Body of pancreas (tissue), 4 donors: ENCODE measurements at places on chromosomes 12 and 14. TPM values are rescaled to one million over a fixed set of nuclear protein-coding genes. Genes with fewer than 3 reads are reported as not detected.

DNA sequence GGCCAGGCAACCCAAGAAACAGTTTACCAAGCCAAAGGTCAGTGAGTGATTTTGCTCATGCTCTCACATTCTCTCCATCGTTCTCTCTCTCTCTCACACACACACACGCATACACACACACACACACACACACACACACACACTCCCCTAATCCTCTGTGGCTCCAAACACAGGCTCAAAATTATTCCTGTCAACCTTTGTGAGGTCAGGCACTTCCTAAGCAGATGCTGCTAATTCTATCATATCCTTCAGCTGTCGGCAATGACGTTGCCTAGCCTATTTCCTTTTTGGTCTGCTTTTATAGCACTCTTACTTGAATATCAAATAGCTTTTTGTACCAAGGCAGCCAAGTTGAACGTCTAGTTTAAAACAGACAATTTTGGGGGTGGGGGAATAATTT is 98.9 kb upstream of the EGLN3 start:
- no peak for DNase-seq

- no peak for DNase-seq
Measured at GRCh38 chr12:18552829-18553228, 185.0 kb downstream of the PLCZ1 start.

GRCh38 chr12:54409267-54409666 is 9.8 kb downstream of the ITGA5 start:
- no peak for DNase-seq

GRCh38 chr14:53325176-53325806 is 172.2 kb upstream of the DDHD1 start:
- no peak for DNase-seq

GRCh38 chr12:78683031-78683430 is 181.5 kb upstream of the SYT1 start:
- no peak for DNase-seq

- no peak for DNase-seq
Measured at GRCh38 chr12:132170637-132171292, 26.5 kb downstream of the NOC4L start.

DNA sequence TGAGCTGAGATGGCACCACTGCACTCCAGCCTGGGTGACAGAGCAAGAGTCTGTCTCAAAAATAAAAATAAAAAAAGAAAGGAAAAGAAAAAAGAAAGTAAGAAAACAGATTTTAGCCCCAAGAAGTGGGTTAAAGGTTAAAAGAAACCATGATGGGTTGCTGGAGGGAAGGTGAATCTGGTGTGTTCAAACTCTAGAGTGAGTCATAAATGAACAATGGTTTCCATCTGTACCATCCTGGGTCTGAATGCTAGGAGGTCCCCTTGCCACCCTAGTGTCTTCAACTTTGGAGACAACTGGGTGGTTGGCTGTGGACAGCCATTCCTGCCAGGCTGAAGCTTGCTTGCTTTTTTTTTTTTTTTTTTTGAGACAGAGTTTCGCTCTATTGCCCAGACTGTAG is 1.6 kb upstream of the RPS26 start:
- DNase-seq, result no peak

GRCh38 chr12:57483466-57483865 is 3.8 kb upstream of the ARHGAP9 start:
- no peak for DNase-seq

- DNase-seq, result no peak
Measured at GRCh38 chr14:28744126-28744525, 22.5 kb upstream of the FOXG1 start.

- no peak for DNase-seq
Measured at GRCh38 chr12:50642035-50642451, 121.9 kb upstream of the ATF1 start.

- DNase-seq, result no peak
Measured at GRCh38 chr12:116537101-116537904, 21.9 kb upstream of the MAP1LC3B2 start.

DNA sequence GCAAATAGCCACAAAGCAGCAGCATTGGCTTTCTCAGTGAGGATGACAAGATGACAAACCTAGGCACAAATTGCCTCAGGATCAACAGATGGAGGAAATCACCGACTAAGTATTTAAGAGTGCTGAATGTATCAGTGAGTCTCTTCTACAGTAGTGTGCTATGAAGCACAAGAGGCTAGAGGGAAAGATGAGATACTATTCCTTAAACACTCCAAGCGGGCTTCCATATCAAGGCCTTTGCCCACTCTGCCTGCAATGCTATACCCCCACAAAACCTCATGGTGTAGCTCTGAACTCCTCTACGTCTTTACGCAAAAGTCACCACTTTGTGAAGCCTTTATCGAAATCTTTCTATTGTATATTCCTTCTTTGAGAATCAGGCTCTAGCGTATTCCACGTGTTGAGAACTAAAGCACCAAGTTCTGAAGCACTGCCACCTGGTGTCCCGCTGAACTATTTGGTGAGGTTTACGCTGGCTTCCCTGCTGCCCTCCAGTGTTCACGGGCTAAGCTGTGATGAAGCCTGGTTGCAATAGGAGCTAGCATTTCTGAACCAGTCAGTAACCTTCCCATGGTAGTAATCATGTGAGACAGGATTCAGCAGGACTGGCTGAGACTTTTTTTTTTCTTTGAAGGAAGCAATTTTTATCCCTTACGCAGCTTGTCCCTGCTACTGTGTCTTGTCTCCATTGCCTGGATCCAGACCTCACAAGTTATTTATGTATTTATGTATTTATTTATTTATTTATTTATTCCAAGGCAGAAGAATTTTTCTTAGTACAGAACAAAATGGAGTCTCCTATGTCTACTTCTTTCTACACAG is 426.5 kb upstream of the OR4E1 start:
- DNase-seq, result peak; percentile 34

INHBC gene
- not detected for total RNA-seq

ZNF605 gene
- total RNA-seq, result 10.4 TPM

OR4E2 gene
- total RNA-seq, result not detected

REM2 gene
- total RNA-seq, result not detected

CDH24 gene
- total RNA-seq, result 4.9 TPM

HOXC12 gene
- total RNA-seq, result not detected
